ENCODE measurements at places on chromosomes 6 and 20.
A peak's percentile ranks its signal among the peaks of the same experiment; 100 is the strongest.

DNA sequence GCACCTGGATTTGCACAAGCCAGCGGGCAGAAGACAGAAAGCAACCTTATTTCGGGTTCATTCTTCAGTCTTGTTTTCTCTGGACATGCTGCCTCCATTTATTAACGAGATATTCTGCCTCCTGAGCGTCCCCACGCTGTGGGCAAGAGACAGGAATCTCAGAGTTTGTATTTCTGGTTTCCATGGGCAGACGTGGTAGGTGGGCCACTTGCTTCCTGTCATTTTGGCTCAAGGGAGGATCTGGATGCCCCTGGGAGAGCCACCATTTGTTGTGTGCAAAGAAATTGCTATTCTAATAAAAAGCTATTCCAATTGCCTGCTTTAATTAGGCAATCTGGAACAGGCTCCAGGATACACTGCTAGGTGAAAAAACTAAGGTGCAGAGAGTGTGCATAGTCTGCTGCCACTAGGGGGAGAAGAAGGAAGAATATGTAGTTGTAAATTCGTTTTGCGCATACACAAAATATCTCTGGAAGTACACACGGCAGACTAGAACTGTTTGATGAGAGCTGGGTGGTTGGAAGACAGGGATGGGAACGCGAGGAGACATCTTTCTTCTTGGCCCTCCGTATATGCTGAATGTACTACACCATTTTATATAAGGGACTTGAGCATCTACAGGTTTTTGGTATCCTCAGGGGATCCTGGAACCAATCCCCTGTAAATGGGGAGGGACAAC lies 30.1 kb upstream of the SLC16A10 start:
- DNase-seq: peak; percentile 66

GRCh38 chr20:52972190-52972937 lies at the start of gene TSHZ2:
TSS of gene TSHZ2 (plus strand) at chr20:52972358. CDS start at chr20:52973294, 936 bp downstream.
- no peak for DNase-seq

DNA sequence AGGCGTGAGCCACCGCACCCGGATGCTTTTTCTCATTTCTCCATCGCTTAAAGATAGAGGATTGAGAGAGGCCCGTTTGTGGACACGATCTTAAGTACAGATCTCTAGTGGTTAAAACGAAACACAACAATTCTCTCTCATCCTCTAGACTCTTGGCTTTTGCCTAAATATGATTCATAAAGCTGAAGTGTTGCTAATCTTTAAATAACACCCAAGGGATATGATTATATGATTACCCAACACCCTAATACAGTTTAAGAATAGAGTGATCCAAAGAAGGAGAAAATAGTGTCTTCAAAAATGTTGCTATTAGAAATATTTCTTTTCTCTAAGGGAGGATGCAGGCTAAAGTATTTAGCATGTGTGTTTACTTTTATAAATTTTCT lies 50.4 kb downstream of the MTHFD1L start:
- DNase-seq: no peak

- DNase-seq: peak; percentile 88
These were observed 10.4 kb downstream of the ZSWIM3 start for GRCh38 chr20:45867819-45868176.

GRCh38 chr20:42212391-42212790 lies 594.2 kb upstream of the CHD6 start:
- no peak for DNase-seq

DNA sequence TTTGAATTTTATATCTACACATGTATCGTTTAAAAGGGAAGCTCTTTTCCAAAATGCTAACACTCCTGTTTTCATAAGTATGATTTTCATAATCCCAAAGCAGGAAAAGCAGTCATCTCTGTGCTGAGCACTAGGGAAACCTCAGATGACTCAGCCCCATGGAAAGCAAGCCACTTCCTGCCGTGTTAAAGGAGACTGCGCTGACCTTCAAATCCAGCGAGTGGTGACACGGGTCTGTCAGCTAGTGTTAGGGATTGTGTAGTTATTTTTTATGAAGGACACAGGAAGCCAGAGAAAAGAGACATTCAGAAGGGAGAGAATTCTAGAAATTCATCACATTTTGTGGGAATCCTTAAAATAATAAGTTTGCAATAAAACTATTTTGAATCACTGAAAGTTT lies 57.0 kb upstream of the CD93 start:
- peak; percentile 91 for DNase-seq

- DNase-seq: peak; percentile 44
These were observed 31.3 kb upstream of the ZFAND3 start for GRCh38 chr6:37788259-37788658.

- DNase-seq: no peak
These were observed 23.1 kb upstream of the TCP11 start for GRCh38 chr6:35164277-35164676.

DNA sequence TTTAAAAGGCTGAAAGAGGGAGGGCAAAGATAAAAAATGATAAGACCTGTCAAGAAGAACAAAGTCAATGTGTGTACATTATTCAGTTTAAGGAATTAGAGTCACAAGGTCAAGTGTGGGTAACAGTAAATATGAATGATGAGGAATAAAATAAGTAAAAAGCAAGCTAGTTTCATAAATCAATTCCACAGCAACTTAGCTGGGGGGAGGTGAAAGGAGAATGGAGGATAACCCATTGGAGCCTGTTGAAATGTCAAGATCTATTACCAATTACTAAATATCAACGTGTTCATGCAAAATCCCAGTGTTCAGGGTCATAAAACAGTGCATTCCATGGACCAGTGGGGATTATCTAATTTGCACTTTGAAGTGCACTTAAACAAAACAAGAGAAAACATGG lies 242.9 kb downstream of the TBX18 start:
- no peak for DNase-seq

GRCh38 chr6:98416027-98416426 lies 418.3 kb upstream of the POU3F2 start:
- no peak for DNase-seq

- DNase-seq: peak; percentile 49
These were observed 5.5 kb downstream of the BFSP1 start for GRCh38 chr20:17525650-17526049.

- DNase-seq: no peak
These were observed 206.0 kb downstream of the ERMARD start for GRCh38 chr6:169957351-169957963.

DNA sequence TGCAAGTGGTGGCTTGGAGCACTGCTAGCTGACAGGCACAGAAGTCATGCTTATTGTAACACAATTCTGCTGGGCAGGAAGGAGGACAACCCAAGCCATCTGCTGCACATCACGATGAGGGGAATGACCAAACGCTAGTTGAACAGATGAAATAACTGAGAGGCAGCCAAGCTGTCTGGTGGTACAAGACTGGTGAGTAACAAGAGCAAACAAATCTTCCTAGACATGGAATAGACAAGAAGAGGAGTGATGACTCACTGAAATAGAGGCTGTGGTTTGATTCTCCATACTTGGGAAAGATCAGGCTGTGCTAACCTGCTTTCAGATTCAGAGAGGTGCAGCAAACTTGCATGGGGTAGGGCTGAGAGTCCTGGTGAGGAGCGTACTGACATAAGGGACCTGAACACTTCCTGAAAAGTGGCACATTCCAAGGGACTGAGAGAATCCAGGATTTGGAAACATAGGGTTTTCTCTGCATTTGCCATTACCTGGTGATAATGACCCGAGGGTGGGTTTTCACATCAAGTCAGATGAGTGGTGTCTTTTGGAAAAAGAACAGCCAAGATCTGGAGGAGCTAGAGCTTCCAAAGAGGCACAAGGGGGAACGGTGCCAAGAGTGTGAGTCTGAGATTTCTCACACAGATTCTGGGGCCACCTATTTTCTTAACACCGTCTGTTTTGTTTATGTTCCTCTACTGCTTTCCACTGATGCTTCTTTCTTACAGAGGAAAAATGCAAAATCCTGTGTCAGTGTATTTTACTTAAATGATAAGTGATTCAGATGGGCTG lies 60.0 kb downstream of the PRL start:
- peak; percentile 63 for DNase-seq

DNA sequence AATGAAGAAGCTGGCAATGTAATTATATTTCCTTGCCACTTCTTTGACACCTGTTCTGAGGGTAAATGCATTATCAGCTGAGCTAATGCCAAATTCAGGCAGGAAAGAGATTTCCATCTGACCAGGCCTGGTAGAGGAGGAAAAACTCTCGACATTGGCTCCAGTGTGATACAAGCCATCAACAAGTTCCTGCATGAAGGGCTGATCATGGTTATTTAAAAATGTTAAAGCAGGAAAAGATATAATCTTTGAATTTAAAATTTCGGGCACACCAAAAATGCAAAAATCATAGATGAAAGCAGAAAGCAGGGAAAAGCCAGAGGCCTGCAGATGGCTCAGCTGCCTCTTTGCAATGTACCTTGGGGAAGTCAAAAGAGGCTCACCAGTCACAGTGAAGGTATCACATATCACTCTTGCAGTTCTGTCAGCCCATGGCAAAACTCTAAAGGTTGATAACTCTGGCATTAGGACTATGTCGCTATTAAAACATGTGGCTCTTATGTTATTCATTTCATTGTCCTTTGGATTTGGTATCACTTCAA lies 39.1 kb downstream of the LGSN start:
- DNase-seq: no peak

DNA sequence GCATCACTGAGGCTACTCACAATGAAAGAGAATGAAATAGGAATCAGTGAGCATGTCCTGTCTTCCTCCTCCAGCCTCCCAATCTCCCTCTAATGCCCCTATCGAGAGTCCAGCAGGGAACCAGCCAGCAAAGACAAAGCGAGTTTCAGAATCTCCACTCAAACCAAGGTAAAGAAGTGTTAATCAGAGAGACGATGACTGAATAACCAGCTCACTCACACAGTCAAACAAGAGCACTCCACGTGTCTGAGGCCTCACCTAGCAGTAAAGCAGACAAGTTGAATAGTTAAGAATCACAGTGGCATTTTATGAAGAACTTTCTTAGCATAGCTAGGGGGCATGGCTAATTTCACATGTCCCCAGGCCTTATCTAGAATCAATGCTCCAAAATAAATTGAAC lies 3.3 kb upstream of the TREM1 start:
- no peak for DNase-seq

DNA sequence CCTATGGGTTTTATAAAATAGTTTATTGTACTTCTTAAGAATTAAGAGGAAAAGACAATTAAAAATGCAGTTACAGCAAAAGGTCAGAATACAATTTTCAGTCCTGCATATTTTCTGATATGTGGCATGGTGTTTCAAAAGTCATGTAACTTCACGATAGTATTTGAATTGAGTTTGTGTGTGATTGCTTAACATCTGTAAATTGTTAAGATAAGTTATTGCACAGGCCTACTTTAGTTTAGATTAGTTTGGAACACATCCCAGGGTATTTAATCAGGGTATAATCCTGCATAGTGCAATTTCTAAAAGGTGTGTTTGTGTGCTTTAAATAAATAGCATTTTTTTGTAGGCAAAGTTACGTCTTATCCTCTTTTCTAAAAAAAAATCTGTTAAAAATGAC lies 289.6 kb downstream of the RIMS1 start:
- DNase-seq: no peak

DNA sequence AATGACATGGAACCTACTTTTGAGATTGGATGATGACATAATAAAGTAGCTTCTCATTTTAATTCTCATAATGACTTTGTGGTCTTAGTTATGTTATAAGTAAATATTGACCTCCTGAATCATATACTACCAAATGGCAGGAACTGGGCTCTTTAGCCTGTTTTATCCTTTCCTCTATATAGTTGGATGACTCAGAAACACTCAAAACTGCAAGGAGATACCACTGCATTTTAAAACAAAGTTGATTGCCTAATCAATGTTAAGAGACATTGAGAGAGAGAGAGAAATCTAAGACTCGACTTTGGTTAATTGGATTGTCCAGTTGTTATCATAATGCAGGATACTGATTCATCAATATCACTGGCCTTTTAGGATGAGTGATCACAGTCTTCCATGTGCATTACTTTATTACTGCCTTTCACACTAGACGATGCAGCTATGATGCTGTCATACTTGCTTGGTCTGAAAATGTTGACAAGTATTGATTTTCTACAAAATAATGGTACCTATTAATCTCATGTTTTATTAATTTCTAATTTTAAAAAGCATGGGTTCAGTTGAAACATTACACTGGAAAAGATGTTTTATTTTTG lies 320.0 kb downstream of the NKAIN2 start:
- no peak for DNase-seq

DNA sequence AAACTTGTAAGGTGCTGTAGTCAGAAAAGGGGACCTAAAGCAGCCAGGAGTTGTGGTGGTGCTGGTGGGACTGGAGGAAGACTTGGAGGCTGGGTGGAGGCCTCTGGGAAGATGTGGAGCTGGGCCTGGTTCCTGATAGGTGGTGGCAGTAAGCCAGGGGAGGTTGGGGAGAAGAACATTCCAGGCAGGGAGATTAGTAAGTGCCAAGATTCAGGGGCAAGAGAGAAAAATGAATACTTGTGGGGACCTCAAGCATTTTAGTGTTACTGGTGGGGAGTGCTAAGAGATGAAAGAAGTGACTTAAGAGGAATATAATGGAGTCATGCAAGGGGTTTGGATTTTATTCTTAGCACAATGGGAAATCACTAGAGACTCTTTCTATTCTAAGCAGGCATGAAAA lies 79.0 kb upstream of the B3GAT2 start:
- DNase-seq: no peak

DNA sequence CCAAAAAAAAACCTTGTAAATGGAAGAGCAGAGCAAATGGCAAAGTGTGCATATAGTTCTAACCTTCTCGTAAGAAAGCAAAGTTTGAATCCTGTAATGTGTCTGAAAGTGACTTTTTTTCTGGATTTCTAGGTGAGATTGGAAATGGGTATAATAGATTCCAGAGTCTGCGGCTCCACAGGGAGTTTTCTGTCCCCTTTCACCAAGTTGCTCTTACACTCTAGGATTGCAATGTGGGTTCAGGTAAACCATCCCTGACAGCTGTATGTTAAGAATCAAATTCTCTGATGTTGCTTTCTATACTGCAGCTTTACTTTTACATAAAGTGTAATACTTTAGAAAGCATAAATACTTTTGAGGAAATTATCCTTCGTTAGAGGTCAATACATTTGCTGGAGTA lies 260.1 kb downstream of the PRL start:
- DNase-seq: no peak

DNA sequence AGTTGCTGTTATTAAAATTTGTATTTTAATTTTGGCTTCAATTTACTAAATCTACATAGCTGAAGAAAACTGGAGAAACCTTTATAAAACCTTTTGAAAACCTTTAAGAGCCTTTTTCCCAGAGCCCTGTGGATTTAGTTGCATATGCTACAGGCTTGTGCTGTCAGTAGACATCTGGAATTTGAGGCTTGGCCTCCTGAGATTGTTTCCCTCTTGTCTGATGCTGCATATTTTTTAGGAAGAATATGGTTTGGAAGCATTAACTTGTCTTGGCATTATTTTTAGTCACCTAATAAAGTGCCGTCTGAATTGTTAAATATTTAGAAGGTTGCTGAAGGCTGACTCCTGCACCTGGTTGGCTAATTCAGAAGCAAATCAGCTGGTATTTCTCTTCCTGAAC lies 369.4 kb downstream of the UTRN start:
- DNase-seq: no peak

Data from ELR (cell line).